Right hindlimb (tissue), 1 donor: ENCODE measurements at places on chromosomes 7 and 10.

- no peak for DNase-seq
These were observed 3.2 kb downstream of the VCL start for GRCh38 chr10:74000892-74001669.

- no peak for DNase-seq
These were observed 47.8 kb upstream of the KCNMA1 start for GRCh38 chr10:77685432-77685831.

DNA sequence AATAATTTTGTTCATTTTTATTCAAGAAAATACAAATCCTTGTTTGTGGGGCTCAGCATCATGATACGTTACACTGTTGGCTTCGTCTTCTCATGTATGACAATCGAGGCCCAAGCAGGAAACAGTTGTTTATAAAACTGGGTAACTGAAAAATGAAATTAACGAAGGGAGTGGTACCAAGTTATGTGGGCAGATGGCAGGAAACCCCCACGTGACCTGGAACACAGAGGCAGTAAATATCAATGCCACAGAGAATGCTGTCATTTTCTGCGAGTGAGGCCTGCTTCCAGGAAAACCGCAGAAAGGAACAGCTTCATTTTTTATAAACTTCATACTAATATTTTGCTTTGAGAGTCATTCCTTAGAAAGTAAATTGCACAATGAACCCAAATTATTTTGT is 201.0 kb upstream of the ADARB2 start:
- no peak for DNase-seq

DNA sequence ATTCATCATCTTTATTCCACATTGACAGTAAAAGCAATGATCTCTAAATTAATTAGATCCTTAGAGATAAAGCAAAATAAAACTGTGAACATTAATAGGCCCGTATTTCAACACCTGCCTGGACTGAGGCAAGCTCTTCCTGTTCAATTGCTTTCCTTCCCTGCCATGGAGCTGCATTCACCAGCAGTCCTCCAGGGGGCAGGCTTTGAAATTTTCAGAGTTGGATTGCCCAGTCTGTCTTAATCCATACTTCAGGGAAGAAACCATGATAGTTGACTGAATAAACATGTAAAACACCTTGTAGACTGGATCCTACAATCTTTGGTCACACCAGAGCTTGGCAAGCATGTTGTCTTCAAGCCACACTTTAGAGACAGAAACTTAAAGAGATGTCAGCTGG is 936.6 kb downstream of the NRG3 start:
- no peak for DNase-seq

- DNase-seq, result no peak
These were observed 18.4 kb downstream of the FAM241B start for GRCh38 chr10:69648461-69648860.

DNA sequence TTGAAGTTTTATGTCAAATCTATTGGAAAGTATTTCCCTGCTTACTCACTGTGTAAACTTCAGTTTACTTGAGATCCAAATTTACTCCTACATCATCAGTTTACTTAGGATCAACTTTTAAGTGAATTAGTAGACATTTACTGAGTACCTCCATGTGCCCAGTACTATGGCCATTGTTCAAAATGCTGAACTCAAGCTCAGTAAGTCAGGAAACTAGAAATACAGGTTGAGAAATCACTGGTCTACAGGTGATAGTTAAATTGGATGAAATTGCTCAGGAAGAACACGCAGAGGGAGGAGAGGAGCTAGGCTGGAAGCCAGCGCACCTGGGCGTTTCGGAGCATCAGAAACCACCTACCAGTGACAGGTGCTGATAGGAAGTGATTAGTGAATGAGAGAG is 25.5 kb upstream of the EBLN1 start:
- DNase-seq, result no peak
